ENCODE measurements at places on chromosomes 5 and 9.

- no peak for DNase-seq
Measured at GRCh38 chr9:97579914-97580313, 53.3 kb downstream of the TSTD2 start.

GRCh38 chr9:3664044-3664443 is 138.2 kb upstream of the RFX3 start:
- no peak for DNase-seq

GRCh38 chr5:9505225-9505624 is 40.6 kb downstream of the SEMA5A start:
- DNase-seq = no peak

DNA sequence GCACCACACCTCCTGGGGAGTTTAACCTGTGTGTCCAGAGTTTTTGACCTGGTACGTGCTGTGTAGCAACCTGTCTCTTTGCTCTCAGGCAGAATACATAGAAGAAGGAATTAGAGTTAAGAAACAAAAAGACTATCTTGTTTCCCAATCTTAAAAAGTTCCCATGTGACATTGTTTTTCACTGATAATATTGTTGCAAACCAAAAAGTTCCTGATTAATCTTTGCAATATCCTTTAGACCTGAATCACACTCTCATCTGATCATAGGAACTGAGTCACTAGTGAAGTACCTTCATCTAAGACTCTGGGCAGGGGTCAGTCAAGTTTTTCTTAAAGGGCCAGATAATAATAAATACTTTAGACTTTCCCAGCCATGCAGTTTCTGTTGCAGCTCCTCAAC is 35.1 kb downstream of the BASP1 start:
- DNase-seq = no peak

- DNase-seq = no peak
Measured at GRCh38 chr5:73300337-73301207, 127.6 kb downstream of the TMEM174 start.

DNA sequence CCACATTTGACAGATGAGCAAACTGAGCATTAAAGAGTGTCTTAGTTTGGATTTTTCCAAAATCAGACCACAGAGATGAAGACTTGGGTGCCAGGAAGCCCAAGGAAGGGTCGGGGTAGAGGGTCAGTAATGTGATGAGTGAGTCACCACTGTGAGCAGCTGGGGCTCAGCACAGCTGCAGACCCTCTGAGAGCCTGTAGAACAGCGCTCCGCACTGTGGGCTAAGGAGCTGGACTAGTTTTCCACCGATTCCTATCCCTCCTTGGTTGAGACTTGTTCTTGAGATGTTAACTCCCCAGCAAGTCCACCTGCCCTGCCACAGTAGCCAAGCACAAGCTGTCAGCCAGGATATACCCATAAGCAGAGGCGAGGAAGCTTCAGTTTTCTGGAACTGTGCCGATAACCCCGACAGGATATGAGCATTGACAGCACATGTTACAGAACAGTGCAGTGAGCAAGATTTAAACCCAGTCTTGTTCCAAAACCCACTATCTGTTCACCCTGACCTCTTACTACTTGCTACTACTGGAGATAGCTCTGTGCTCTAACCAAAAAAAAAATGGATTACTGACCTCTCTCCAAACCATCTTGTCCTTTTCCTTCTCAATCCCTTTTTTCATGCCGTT is 31.8 kb downstream of the EGFLAM start:
- no peak for DNase-seq

GRCh38 chr9:79247021-79247420 is 324.7 kb upstream of the TLE4 start:
- no peak for DNase-seq

- no peak for DNase-seq
Measured at GRCh38 chr9:132577119-132577518, 5.3 kb upstream of the BARHL1 start.

DNA sequence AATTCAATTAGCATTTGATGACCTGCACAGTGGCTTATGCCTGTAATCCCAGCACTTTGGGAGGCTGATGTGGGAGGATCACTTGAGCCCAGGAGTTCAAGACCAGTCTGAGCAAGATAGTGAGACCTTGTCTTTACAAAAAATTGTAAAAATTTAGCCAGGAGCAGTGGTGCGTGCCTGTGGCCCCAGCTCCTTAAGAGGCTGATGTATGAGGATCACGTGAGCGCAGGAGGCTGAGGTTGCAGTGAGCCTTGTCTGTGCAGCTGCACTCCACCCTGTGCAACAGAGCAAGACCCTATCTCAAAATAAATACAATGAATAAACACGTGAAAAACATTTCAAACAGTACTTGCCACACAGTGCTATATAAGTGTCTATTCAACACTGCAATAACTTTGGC is 4.2 kb downstream of the ABCA1 start:
- no peak for DNase-seq

DNA sequence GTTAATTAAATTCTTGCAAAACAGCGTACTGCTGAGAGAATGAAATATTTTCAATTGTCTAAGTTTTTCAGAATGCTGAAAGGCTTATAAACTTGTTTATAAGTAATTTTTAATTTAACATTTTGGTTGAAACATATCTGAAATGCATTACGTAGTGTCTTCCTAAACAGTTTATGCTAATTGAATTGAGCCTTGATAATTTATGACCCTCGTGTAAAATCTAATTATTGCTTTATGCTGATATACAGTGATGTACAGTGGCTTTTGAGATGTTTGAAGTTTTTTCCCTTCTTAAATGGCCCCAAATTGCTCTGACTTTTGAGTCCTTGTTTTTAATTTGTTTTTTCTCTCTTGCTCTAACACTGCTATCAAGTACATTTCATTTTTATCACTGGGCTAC is 262.7 kb downstream of the FBXL7 start:
- no peak for DNase-seq

DNA sequence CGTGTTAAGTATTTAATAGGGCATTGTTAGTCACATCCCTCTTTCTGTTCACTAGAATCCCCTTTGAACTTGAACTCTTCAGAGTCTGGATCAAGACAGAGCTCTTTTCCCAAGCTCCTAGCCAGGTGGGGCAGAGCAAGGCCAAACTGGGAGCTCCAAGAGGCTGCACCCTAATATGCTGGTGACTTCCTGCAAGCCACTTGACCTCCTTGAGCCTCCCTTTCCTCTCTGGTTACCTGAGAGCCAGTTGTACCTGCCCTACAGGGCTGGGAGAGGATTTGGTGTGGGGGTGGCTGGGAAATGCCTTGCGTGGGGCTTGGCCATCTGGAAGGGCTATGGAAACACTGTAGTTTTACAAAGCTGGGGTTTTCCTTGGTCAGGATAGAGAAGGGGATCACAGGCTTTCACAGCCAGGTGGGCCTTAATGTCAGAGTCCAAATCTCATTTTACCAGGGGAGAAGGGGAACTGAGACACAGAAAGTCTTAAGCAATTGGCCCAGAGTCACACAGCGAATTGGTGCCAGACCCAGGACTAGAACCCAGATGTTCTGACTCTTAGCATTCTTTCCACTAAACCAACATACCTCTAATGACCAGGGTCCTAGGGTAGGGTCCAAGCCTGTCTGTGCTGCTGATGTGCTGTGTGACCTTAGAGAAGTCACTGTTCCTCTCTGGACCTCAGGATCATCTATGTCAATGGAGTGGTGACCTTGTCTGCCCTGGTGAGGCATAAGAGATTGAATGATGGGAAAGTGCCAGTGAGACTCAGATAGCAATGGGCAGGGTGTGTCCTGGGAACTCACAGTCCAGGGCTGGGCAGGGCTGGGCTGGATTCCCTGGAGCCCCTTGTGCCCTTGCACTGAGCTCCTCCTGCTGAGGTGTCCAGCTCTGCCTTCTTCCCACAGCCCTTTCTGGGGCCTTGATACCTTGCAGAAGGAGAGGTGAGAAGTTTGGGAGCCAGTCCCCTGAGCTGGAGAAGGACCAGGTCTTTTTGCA is 35.8 kb downstream of the GSN start:
- DNase-seq = no peak

DNA sequence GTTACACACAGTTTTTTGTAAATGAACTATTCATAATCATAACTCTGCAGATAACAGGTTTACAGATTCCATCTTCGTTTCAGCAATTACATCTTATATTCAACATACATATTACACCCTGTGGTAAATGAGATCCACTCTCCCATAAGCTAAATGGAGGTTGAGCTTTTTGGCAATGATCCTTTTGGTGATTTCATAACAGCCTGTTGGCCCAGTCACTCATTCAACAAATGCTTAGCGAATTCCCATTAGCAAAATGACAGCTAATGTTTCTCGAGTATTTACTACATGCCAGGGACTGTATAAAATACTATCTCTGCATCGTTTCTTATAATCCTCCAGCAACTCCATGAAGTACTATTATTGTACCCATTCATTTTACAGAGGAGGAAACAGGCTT is 25.4 kb upstream of the AGXT2 start:
- DNase-seq = no peak

DNA sequence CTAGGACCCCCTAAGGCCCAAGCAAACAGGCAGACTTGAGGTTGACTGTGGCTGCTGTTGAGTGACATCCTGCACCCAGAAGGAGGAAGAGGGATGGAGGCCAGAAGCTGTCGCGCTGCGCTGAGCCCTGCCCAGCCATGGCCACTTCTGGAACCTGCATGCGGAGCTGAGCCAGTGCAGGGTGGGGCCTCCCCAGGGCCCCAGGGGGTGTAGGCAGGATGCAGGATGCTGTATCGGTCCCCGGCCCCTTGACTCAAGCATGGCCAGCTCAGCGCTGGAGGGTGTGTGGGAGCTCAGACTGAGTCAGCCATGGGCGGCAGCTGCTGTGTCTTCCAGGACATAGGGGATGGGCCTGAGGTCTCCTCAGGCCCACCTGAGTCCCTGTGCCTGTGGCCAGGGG is 26.9 kb downstream of the GLT6D1 start:
- no peak for DNase-seq

GRCh38 chr5:23466401-23466912 is 41.0 kb upstream of the PRDM9 start:
- DNase-seq = no peak

DNA sequence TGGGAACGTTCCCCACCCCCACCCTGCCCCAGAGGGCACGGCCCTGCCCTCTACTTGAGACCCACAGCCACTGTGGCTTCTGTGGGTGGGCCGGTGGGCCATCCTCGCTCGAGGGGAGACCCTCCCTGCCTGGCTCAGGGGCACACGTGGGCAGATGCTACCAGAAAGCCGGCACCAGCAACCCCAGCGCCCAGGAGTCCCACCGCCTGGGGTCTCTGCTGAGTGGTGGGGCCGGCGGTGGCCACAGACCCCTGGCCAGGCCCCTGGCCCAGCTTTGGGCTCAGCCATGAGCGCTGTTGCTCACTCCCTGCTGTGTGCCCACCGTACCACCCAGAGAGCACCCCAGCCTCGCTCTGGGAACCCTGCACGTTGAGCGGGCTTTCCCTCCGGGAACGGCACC is 16.5 kb upstream of the NRARP start:
- DNase-seq = no peak

- no peak for DNase-seq
Measured at GRCh38 chr9:76215066-76215465, 179.2 kb downstream of the RFK start.

- no peak for DNase-seq
Measured at GRCh38 chr9:77876091-77876490, 155.5 kb downstream of the GNAQ start.

DNA sequence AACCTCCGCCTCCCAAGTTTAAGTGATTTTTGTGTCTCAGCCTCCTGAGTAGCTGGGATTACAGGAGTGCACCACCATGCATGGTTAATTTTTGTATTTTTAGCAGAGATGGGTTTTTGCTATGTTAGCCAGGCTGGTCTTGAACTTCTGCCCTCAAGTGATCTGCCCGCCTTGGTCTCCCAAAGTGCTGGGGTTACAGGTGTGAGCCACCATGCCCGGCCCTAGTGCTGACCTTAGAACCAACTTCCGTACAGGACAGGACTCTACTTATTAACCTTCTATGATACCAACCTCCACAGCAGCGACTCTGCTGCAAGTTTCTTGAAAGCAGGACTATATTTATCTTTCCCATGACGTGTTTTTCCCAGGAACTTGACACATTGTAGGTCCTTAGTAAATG is 176.9 kb downstream of the RGS3 start:
- DNase-seq = no peak

GRCh38 chr5:170078458-170078857 is 27.2 kb upstream of the FOXI1 start:
- no peak for DNase-seq

DNA sequence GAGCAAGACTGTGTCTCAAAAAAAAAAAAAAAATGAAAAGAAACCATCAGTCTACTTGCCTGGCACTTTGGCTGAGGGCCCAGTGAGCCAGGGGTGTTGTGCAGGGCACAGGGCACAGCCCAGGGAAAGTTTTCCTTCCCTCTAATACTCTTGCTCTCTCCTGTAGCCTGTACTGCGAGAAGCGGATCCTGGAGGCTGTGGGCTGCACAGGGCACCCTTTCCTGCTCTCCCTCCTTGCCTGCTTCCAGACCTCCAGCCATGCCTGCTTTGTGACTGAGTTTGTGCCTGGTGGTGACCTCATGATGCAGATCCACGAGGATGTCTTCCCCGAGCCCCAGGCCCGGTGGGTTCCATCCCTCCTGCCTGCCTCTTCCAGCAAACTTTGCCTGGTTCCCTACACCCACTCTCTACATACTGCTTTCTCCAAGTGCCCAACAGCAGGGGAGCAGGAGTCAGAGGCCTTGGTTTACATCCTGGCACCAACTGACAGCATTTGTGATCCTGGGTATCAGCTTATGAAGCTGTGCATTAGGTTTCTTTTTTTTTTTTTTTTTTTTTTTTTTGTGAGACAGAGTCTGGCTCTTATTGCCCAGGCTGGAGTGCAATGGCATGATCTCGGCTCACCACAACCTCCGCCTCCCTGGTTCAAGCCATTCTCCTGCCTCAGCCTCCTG is 7.2 kb downstream of the ZDHHC12 start:
- no peak for DNase-seq

DNA sequence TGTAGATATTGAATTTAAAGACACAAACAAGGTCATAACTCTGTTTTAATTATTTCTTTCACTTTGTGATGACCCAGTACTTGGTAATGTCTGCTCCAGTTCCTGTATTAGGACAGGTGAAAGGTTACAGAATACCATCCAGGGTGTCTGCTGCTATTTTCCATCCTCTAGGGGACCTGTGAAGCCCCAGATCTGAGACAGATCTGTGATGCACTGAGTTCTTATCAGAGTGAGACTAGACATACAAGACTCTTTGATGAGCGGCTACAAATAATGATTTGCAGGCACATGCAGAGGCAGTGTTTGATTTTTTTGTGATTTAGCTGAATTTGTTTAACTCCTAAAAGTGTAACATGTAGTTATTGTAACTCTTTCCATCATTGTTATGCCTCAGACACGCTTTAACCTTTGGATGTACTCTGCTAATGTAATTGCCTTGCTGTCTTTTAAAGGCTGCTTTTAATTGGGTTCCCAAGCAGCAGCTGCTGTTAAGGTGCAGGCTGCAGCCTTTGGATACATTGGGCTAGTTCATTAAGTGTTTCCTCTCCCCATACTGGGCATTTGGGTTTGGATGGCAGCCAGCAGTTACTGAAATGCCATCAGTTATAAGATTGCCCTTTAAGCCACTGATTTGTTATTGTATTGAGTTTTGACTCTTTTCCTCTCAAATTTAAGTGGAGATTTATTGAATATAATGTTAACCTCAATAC is 63.3 kb downstream of the RASGRF2 start:
- no peak for DNase-seq

- no peak for DNase-seq
Measured at GRCh38 chr5:144202072-144202471, 31.4 kb downstream of the KCTD16 start.
